ENCODE measurements at places on chromosomes 4 and X. TPM values are rescaled to one million over a fixed set of nuclear protein-coding genes. Genes with fewer than 3 reads are reported as not detected.

DNA sequence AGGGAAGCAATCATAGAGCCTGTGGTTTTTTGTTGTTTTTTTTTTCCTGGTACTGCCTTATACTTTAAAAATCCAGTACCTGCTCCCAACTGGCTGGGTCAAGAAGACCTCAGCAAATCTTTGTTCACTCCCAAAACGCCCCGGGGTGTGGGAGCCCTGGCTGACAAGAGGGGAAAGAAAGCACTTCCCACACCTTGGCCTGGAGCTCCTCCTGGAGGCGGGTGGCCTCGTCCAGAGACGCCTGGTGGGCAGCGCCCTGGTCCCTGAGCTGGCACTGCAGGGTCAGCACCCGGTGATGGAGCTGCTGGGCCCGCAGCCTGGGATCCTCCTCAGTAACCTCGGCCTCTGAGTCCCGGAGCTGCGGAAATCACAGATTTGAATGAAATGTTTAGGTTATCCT lies 38.2 kb downstream of the C4orf50 start:
- H3K4me3 ChIP-seq, result no peak overlapping the region
- DNase-seq, result peak; percentile 63
- H3K27ac ChIP-seq, result no peak overlapping the region
- no peaks in the 10 kb centered on the region for H3K4me1 ChIP-seq

DNA sequence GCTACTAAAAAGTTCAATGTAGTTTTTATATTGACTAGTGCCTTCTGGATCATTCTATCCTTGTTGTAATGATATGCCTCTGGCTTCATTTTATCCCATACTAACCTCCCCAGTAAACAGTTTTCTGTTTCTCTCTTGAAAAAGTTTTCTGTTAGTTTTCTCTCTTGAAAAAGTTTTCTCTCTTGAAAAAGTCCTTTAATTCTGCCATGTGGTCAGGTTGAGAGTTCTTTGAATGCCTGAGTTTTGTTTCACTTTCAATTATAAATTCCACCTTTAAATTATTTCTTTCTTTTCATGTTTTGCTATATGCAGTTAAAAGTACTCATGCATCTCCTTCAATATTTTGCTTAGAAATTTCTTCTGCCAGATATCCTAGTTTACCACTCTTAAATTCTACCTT lies 1139.6 kb downstream of the STPG2 start:
- H3K27ac ChIP-seq, result no peak overlapping the region
- DNase-seq, result no peak
- no peak overlapping the region for H3K4me3 ChIP-seq
- H3K36me3 ChIP-seq, result no peaks in the 10 kb centered on the region
- no peaks in the 10 kb centered on the region for H3K27me3 ChIP-seq
- no peaks in the 10 kb centered on the region for H3K4me1 ChIP-seq

DNA sequence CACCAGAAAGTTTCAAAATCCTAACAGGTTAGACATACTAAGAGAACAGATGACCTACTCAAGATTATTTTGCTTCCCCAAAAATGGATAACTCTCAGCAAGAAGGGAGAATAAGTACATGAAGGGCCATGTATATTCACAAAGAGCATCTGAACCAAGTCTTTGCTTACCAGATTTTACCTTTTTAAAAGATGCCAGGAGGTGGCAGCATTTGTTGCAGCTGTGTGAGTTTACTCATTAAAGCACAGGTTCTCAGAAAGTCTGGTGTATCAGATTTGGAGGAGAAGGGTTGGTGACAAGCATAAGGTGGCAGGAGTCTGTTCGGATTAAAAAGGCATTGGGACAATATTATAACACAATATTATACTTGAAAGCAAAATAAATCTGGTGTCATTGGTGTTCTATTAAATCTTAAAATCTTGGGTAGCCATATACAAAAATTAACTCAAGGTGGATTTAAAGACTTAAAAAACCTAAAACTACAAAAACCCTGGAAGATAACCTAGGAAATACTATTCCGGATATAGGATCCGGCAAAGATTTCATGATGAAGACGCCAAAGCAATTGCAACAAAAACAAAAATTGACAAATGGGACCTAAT lies 51.3 kb upstream of the NFKB1 start:
- H3K4me1 ChIP-seq, result no peaks in the 10 kb centered on the region
- H3K27ac ChIP-seq, result no peak overlapping the region
- no peak for DNase-seq
- H3K36me3 ChIP-seq, result no peaks in the 10 kb centered on the region
- H3K4me3 ChIP-seq, result no peak overlapping the region

DNA sequence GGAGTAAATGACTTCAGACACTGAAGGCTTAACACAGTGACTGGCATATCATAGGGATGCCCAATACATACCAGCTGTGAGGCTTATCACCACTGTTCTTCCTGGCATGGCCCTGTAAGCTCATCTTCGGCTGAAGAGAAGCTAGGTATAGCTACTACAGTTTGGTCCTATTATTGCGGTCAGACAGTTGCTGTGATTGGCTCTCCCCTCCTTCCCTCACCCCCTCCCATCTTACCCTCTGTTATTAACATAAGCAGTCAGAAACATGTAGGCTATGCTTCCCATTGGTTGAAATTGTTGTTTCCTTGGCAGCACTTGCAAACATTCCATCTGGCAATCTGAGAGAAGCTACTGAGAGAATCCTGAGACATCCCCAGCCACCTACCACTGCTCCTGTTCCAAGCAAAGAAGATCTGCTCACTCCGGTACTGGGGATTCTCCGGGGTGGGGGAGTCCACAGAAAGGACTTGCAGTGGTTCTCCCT lies at the start of gene AKAP14:
Gene AKAP14 (plus strand): TSS at position 51 of the 484 bp plus-strand sequence. CDS start 7,331 bp downstream, outside the sequence.
- DNase-seq, result no peak
- no peaks in the 10 kb centered on the region for H3K4me1 ChIP-seq
- H3K27me3 ChIP-seq, result no peaks in the 10 kb centered on the region
- H3K4me3 ChIP-seq, result no peak within 1 kb of the TSS

- no peak for DNase-seq
- no peak overlapping the region for H3K27ac ChIP-seq
- no peaks in the 10 kb centered on the region for H3K27me3 ChIP-seq
Measured at GRCh38 chr4:125801924-125802323, 487.2 kb downstream of the FAT4 start.

DNA sequence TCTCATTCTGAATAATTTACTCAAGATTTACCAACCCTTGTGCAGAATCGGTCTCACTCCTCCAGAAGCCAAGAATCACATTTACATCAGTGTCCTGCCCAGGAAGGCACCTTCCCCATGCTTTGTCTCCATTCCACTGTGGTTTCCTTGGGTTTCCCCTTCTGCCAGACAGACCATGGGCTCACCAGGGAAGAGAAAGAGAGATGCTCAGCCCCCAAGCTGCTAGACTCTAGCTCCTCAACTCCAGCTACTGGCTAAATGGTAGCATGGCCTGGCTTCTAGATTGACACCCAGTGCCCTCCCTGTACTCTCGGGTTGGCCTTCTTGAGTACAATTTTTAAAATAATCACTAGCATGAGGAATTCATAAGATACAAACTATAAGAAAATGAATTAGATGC lies 12.9 kb downstream of the TLR10 start:
- H3K27me3 ChIP-seq, result no peaks in the 10 kb centered on the region
- H3K27ac ChIP-seq, result no peak overlapping the region
- no peak overlapping the region for H3K4me3 ChIP-seq
- no peaks in the 10 kb centered on the region for H3K36me3 ChIP-seq
- H3K4me1 ChIP-seq, result no peaks in the 10 kb centered on the region

The ARFIP1 gene
- 29.3 TPM for total RNA-seq

DNA sequence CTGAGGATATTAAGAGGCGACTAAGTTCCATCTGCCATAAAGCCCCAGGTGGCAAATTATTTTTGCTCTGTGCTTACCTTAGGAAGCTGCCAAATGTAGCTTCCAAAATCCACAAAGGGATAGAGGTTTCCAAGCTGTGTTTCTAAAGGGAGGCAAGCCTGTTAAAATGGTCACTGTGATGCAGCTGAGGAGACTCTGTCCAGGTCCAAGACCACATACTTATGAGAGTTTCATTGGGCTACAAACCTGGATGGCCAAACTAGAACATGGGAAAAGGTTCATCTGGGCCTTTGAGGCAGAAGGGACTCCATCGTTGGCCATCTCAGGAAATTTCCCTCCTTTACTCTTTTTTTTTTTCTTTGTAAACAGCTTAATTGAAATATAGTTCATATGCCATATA lies 306.9 kb upstream of the FGF13 start:
- DNase-seq, result no peak
- no peaks in the 10 kb centered on the region for H3K4me1 ChIP-seq
- no peak overlapping the region for H3K27ac ChIP-seq
- H3K36me3 ChIP-seq, result no peaks in the 10 kb centered on the region

The CCDC149 gene
- total RNA-seq, result 28.7 TPM

DNA sequence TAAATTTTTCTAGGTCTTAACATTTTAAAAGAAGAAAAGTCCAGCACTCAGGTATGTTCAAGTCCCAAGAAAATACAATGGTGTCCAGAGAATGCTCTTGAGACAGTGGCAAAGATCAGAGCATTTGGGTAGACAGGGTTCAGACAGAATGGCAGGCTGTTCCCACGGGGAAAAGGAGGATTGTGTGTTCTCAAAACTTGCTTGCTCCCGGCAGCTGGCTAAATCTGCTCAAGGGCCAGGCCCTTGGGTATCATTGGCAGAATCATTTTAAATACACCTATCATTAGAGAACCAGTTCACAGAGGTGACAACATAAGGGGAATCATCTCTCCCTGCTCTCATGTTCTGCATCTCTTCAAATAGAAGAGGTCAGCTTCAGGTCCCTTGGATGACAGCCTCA lies 456.3 kb downstream of the DTHD1 start:
- H3K27me3 ChIP-seq, result no peaks in the 10 kb centered on the region
- DNase-seq, result no peak
- no peak overlapping the region for H3K27ac ChIP-seq
- H3K4me3 ChIP-seq, result no peak overlapping the region

GRCh38 chrX:28847423-28847822 lies 260.2 kb downstream of the IL1RAPL1 start:
- no peak for DNase-seq
- no peaks in the 10 kb centered on the region for H3K36me3 ChIP-seq
- no peaks in the 10 kb centered on the region for H3K4me1 ChIP-seq
- no peak overlapping the region for H3K4me3 ChIP-seq
- H3K27ac ChIP-seq, result no peak overlapping the region

The RAB40A gene
- total RNA-seq, result 1.1 TPM

The FGFBP2 gene
- total RNA-seq, result 5.6 TPM

The SYTL5 gene
- 0.46 TPM for total RNA-seq

The REELD1 gene
- total RNA-seq, result 0.29 TPM

- H3K4me1 ChIP-seq, result no peaks in the 10 kb centered on the region
- H3K4me3 ChIP-seq, result no peak overlapping the region
- no peak overlapping the region for H3K27ac ChIP-seq
Measured at GRCh38 chrX:155645180-155645579, 32.4 kb upstream of the TMLHE start.

DNA sequence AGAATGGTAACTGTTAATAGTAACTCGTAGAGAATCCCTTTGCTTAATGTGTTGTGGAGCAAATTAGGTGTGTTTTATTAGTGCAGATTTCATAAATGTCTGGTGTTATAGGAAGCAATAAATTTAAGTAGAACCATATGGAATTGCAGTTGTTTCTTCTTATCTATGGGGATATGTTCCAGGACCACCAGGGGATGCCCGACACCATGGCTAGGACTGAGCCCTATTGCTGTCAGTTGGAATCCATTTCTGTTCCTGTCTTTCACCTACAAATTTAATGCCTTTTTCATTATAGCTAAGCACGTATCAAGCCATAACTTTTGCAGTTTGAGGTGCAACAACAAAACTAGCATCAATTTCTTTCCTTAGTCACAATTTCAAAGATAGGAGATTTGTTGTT lies 72.5 kb downstream of the DDIT4L start:
- no peaks in the 10 kb centered on the region for H3K36me3 ChIP-seq
- H3K4me3 ChIP-seq, result no peak overlapping the region
- no peak for DNase-seq
- no peaks in the 10 kb centered on the region for H3K4me1 ChIP-seq

DNA sequence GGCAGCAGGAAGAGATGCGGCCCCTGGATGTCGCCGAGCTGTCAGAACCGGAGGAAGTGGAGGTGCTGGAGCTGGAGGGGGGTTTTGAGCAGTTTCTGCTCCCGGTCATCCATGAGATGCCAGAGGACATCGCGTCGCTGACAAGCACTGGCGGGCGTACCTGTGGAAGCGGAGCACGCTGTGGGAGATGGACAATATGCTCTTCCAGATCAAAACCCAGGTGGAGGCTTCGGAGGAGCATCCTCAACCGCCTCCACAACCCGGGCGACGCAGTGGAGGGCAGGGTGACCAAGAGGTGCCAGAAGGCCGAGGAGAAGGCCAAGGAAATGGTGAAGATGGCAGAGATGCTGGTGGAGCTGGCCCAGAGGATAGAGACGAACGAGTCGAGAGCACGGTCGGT lies 7.6 kb upstream of the CCNQ start:
- H3K27ac ChIP-seq, result no peak overlapping the region
- H3K4me3 ChIP-seq, result no peak overlapping the region
- DNase-seq, result no peak
- H3K36me3 ChIP-seq, result no peaks in the 10 kb centered on the region
- no peaks in the 10 kb centered on the region for H3K4me1 ChIP-seq

GRCh38 chrX:12332786-12333347 lies 194.6 kb downstream of the FRMPD4 start:
- H3K27ac ChIP-seq, result no peak overlapping the region
- H3K27me3 ChIP-seq, result no peaks in the 10 kb centered on the region
- DNase-seq, result no peak

DNA sequence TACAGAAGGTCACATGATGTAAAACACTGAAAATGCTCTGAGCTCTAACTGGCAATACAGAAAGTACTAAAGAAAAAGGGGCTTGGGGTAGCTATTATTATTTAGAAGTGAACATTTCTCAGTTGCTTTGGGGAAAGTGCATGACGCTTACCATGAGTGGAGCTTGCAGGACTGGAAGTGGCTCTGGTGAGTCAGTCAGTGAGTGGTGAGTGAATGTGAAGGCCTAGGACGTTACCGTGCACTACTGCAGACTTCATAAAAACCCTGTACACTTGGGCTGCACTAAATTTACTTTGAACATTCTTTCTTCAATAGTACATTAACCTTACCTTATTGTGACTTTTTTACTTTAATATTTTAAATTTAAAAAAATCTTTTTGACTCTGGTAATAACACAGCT lies 89.3 kb upstream of the ENPP6 start:
- no peak overlapping the region for H3K4me3 ChIP-seq
- H3K27me3 ChIP-seq, result no peaks in the 10 kb centered on the region
- H3K4me1 ChIP-seq, result no peaks in the 10 kb centered on the region
- no peaks in the 10 kb centered on the region for H3K36me3 ChIP-seq
- no peak overlapping the region for H3K27ac ChIP-seq

DNA sequence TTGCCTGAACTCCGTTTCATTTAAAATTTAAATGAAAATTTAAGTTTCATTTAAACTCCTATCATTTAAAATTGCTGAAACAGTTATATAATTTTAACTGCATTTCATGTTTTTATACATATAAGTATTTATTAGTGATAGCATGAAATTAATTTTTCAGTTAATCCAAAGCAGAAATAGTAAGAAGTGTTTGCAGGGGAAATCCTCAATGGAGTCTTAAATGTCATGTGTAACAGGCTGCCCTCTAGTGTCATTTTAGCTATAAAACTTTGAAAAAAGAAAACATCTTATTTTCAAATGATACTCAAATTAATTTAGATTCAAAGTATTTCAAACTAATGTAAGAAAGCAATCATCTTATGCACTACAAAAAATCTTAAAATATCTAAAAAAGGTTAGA lies 27.2 kb downstream of the TAPT1 start:
- H3K36me3 ChIP-seq, result peaks cover 5% of the 10 kb centered on the region
- no peak for DNase-seq
- H3K27me3 ChIP-seq, result no peaks in the 10 kb centered on the region
- no peak overlapping the region for H3K4me3 ChIP-seq

GRCh38 chrX:133992882-133993281 lies 7.5 kb upstream of the GPC3 start:
- no peaks in the 10 kb centered on the region for H3K4me1 ChIP-seq
- no peak overlapping the region for H3K4me3 ChIP-seq
- no peak for DNase-seq
- no peak overlapping the region for H3K27ac ChIP-seq
- no peaks in the 10 kb centered on the region for H3K27me3 ChIP-seq
- no peaks in the 10 kb centered on the region for H3K36me3 ChIP-seq
